ENCODE measurements at places on chromosomes 6 and 20. TPM values are rescaled to one million over a fixed set of nuclear protein-coding genes. Genes with fewer than 3 reads are reported as not detected.

The FAM83D gene
- 19.9 TPM for total RNA-seq

The CST11 gene
- total RNA-seq = not detected

The SLC12A5 gene
- 10.0 TPM for total RNA-seq

The NKAPL gene
- 0.14 TPM for total RNA-seq

The EPPIN gene
- not detected for total RNA-seq

The TRAPPC3L gene
- 0.10 TPM for total RNA-seq

The GHRH gene
- total RNA-seq = not detected

The PIGT gene
- 44.2 TPM for total RNA-seq

The CD40 gene
- total RNA-seq = 0.87 TPM

The SRMS gene
- not detected for total RNA-seq

The IL20RA gene
- total RNA-seq = 0.09 TPM

The EYA4 gene
- 2.1 TPM for total RNA-seq

The RAET1G gene
- 5.2 TPM for total RNA-seq

The MAPK13 gene
- total RNA-seq = 0.42 TPM

The CLDN20 gene
- total RNA-seq = 9.0 TPM

The SLC17A3 gene
- not detected for total RNA-seq

The PHACTR1 gene
- 20.2 TPM for total RNA-seq

The XKR7 gene
- total RNA-seq = 13.5 TPM

The CGA gene
- total RNA-seq = not detected

The IDH3B gene
- 107 TPM for total RNA-seq

The POM121L2 gene
- total RNA-seq = 0.22 TPM

The HLA-DMB gene
- total RNA-seq = 0.63 TPM

The TRIM15 gene
- total RNA-seq = not detected

The SNHG17 gene
- total RNA-seq = 24.0 TPM

The ABHD16B gene
- total RNA-seq = not detected

Measured in motor neuron (in vitro differentiated cells).